Naive B cell (primary cell): ENCODE measurements at places on chromosomes 5 and 9. TPM values are rescaled to one million over a fixed set of nuclear protein-coding genes. Genes with fewer than 3 reads are reported as not detected.
A peak's percentile ranks its signal among the peaks of the same experiment; 100 is the strongest.

The PDZD2 gene
- 0.06 TPM for polyA plus RNA-seq

The CDC20B gene
- not detected for polyA plus RNA-seq

The ADRB2 gene
- 4.0 TPM for polyA plus RNA-seq

The THBS4 gene
- not detected for polyA plus RNA-seq

DNA sequence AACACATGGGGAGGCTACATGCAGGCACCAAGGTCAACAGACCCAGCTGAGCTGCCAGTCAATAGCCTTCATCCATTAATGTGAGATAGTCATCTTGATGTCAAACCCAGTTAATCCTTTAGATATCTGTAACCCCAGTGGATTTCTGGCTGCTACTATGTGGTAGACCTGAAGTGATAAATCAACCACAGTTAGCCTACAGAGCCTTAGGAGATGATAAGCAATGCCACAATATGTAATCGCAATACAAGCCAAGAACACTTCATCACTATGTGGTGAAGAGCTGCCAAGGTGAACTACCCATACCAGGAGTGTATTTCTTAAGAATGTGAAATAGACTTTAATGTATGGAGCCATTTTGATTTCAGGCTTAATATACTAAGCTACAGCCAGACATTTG is 1175.5 kb downstream of the DTWD2 start:
- DNase-seq = no peak

DNA sequence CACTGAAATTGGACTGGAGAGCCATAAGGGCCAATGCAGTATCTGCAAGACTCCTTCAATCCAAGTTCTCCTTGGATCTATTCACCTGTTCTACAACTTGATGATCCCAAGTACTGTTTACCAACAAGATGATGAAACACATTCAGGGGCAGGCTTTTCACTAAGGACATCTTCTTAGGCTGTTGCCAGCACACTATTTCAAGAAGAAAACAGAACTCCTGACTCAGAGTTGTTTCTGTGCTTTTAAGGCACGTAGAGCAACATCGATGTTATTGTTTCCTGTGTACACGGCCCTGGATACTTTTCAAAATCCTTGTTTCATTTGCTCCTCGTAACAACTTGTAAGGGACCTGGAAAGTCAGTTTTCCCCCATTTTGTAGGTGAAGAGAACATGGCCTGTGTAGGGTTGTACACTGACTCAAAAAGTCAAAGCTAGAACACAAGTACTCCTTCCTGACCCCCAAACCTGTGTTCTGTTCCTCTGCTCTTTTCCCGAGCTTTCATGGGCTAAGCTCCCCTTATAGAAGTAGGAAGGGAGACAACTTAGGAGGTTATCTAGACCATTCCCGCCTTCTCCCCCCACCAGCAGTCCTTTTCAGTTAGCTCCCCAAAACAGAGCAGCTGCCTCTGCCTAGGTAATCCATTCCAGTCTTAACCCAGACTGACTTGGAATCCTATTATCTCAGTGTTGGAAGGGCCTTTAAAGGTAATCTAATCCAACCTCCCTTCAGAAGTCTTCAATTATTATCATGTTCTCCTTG is 5.2 kb upstream of the MGAT1 start:
- DNase-seq = no peak

DNA sequence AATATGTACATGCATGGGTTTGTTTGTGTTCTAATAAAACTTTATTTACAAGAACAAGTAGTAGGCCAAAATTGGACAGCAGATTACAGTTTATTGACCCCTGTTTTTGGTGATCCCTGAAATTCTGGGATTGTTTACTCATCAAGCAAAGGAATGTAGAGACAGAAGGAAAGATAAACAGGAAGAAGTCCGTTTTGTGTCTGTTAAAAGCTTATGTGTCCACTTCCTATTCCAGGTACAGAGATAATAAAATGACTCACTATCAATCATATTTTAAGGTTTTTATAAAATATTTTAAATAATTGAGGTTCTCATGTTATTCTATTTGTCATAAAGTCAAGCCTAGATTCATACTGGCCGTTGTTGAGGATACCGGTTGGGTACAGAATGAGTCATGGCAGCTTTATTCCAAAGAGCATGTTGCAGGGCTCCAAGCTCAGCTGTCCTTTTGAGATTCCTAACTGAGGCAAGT is 214.9 kb upstream of the DAB2 start:
- DNase-seq = no peak

DNA sequence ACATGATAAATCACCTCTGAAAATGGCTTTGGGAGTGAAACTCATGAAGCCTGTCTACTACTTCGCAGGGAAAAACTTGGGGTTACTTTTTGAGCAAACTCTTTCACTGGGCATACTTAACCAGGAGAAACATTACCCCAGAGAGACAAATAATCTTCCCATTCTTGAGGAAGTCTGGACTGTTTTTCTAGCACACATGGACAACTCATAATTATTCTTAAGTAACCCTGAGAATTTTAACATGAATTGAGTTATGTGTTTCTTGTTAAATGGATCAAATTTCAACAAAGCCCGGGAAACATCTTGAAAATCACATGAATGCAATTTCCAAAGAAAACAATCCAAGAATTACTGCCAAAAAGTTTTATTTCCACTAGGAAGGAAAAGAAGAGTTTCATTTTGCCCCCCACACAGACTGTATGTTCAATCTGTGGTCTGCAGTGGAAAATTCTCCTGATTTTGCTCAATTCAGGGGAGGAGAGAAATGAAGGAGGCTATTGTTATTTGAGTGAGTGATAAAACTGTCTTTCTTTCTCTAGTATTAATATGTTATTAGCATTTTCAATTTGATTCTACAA is 564.8 kb upstream of the CLINT1 start:
- DNase-seq = no peak

GRCh38 chr9:112971415-112971814 is 40.6 kb downstream of the ZNF883 start:
- no peak for DNase-seq

- DNase-seq = no peak
These were observed 1853.8 kb downstream of the EFNA5 start for GRCh38 chr5:105816961-105817360.

The LCN12 gene
- polyA plus RNA-seq = not detected

The PPIC gene
- not detected for polyA plus RNA-seq

The GARIN3 gene
- polyA plus RNA-seq = not detected

The FYB1 gene
- 1.4 TPM for polyA plus RNA-seq

- peak; percentile 1 for DNase-seq
These were observed 204.9 kb downstream of the CHSY3 start for GRCh38 chr5:130109152-130109551.

DNA sequence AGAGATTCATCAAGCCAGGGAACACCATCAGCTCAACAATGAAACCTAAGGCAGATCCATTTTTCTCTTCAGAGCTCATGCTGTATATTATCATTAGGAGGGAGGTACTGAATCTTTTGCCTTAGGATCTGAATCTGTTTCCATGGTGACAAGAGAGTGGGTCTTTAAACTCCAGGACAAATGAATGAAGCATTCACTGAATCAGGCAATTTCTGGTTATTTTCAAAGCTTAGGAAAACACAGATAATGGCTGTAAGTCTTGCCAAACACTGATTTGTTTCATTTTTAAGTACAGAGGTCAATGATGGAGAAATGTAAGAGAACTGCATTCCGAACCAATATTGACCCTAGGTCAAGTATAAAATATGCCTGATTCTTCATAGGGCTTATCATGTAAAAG is 84.9 kb downstream of the GNA14 start:
- no peak for DNase-seq

The STKLD1 gene
- not detected for polyA plus RNA-seq
